Naive B cell (primary cell): ENCODE measurements at places on chromosomes 3 and 15. TPM values are rescaled to one million over a fixed set of nuclear protein-coding genes. Genes with fewer than 3 reads are reported as not detected.
A peak's percentile ranks its signal among the peaks of the same experiment; 100 is the strongest.

DNA sequence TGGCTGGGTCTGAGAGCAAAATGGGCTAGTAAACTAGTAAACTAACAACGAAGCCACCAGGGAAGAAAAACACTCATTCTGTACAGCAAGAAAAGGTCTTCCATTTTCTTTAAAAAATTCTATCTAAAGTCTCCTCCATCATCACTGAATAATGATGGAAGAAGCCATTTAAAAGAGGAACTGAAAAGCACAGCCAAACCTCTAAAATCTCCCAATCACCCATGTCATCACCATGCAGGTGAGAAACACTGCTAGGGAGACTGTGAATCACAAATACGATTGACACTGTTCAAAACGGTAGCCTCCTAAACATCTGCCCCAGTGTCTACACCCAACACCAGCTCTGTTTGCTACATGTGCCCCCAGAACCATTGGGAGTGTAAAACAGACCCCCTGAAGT, 140.4 kb downstream of the RORA start:
- no peaks in the 10 kb centered on the region for H3K36me3 ChIP-seq
- no peaks in the 10 kb centered on the region for H3K27me3 ChIP-seq
- no peak for DNase-seq
- H3K4me3 ChIP-seq = no peak overlapping the region
- H3K27ac ChIP-seq = no peak overlapping the region

GRCh38 chr15:40244961-40245523, 6.2 kb downstream of the PAK6 start:
- DNase-seq = no peak
- no peak overlapping the region for H3K4me3 ChIP-seq
- H3K4me1 ChIP-seq = peaks cover under 1% of the 10 kb centered on the region
- no peaks in the 10 kb centered on the region for H3K36me3 ChIP-seq

DNA sequence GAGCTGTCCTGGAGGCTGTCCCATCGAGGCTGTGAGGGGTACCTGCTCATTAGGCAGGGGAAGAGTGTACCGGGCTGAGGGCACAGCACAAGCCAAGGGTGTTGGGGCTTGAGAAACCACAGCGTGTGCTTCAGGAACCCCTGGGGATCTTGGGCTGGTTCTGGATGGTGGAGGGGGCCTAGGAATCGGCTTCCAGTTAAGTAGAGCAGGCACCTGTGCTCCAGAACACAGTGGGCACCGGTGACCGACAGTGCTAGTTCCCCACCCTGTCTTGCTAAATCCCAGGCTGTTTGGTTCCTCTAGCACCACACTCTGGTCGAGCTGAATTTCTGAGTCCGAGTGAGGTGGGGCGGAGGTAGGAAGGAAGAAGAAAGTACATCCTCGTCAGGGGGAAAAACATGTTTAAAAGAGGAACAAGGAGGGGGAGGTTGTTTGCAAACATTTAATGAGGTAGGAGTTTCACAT, 29.1 kb downstream of the SLC6A6 start:
- peak overlapping the region; percentile 94 for H3K27ac ChIP-seq
- no peaks in the 10 kb centered on the region for H3K36me3 ChIP-seq
- no peaks in the 10 kb centered on the region for H3K27me3 ChIP-seq
- no peak for DNase-seq
- H3K4me3 ChIP-seq = peak overlapping the region; percentile 52
- peaks cover 97% of the 10 kb centered on the region for H3K4me1 ChIP-seq

- peaks cover 45% of the 10 kb centered on the region for H3K27me3 ChIP-seq
- H3K36me3 ChIP-seq = no peaks in the 10 kb centered on the region
- peaks cover 14% of the 10 kb centered on the region for H3K4me1 ChIP-seq
- no peak overlapping the region for H3K27ac ChIP-seq
Measured at GRCh38 chr3:42500091-42500490, 2.4 kb upstream of the VIPR1 start.

DNA sequence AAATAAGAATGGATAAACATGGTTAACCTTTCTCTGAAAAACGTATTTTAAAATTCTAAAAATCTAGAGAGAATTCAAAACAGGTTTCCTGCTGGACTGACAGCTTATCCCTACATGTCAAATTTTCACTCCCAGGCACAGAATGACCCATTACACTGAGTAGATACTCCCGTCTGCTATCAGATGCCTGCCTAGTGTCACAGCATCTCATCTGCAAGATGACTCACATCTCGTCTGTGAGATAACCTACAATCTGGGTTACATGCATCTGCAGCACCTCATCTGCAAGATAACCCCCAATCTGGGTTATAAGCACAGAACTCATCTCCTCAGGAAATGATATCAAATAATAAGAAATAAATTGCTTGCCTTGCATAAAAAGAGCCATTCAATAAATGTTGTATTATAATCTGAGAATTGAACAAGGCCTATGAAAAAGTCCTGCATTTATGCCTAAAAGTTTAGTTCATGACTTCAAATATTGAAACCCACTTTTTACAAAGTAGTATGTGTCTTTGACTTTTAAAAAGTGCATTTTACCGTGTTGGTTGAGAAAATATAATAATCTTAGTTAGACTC, 188.3 kb upstream of the THBS1 start:
- no peak for DNase-seq
- no peaks in the 10 kb centered on the region for H3K27me3 ChIP-seq
- H3K4me3 ChIP-seq = no peak overlapping the region
- H3K36me3 ChIP-seq = no peaks in the 10 kb centered on the region
- no peaks in the 10 kb centered on the region for H3K4me1 ChIP-seq

GRCh38 chr3:22358334-22358733, 607.3 kb upstream of the ZNF385D start:
- H3K27ac ChIP-seq = no peak overlapping the region
- no peak for DNase-seq
- H3K4me1 ChIP-seq = no peaks in the 10 kb centered on the region

GRCh38 chr15:94451466-94451865, 220.1 kb downstream of the MCTP2 start:
- no peak overlapping the region for H3K4me3 ChIP-seq
- no peaks in the 10 kb centered on the region for H3K4me1 ChIP-seq
- H3K36me3 ChIP-seq = peaks cover 18% of the 10 kb centered on the region

DNA sequence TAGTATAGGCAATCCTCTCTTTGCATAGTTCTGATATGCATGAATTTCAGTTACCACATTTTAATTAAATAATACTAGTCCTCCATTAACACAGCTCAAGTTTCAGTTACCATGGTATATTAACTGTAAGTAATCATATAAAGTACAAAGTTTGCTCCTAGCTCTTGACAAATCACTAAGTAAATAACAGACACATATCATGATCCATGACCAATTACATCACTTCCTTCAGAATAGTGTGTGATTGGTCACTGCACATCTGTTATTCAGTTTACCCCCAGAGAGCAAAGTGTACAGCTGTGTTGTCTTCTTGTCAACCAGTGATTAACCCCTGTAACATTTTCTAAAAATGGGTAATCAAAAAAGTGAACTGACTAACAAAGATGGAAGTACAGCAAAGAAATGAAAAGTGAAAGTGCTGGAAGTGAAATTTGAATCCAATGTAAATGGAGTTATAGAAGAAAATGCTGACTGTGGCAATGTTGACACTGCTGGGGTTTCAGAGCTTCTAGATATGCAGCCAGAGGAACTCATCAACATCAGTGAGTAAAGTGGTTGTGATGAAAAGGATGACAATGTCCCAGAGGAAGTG, 30.2 kb upstream of the LEKR1 start:
- peak overlapping the region; percentile 59 for H3K27ac ChIP-seq
- H3K27me3 ChIP-seq = no peaks in the 10 kb centered on the region
- peaks cover 14% of the 10 kb centered on the region for H3K4me1 ChIP-seq

GRCh38 chr3:106813742-106814141, 563.5 kb upstream of the CCDC54 start:
- no peak for DNase-seq
- H3K36me3 ChIP-seq = no peaks in the 10 kb centered on the region
- H3K27ac ChIP-seq = no peak overlapping the region

DNA sequence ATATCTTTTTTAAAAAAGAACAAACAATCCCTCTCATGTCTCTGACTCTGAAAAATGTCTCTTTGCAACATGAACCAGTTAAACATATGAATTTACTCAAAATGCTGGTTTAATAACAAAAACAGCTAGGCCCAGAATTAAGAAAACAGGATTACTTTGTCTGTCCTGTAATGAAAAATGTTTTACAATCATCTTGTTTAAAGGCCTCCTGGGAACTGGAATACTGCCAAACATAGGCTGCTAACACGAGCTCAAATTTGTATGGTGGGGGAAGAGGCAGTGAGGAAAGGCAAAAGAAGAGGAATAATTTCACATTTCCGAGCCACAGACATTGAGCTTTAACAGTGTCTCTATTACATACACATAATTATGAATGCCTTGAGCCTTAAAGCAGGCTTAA, 61.7 kb upstream of the PPIB start:
- no peaks in the 10 kb centered on the region for H3K36me3 ChIP-seq
- H3K4me3 ChIP-seq = no peak overlapping the region
- no peak overlapping the region for H3K27ac ChIP-seq
- no peak for DNase-seq
- peaks cover 5% of the 10 kb centered on the region for H3K4me1 ChIP-seq

- no peak for DNase-seq
- H3K4me3 ChIP-seq = no peak overlapping the region
- no peak overlapping the region for H3K27ac ChIP-seq
- peaks cover 50% of the 10 kb centered on the region for H3K27me3 ChIP-seq
- H3K4me1 ChIP-seq = no peaks in the 10 kb centered on the region
Measured at GRCh38 chr3:185103359-185104127, 49.3 kb downstream of the C3orf70 start.

The CCDC32 gene
- polyA plus RNA-seq = 261 TPM

The FOXL2 gene
- not detected for polyA plus RNA-seq
